ENCODE measurements at places on chromosomes 1 and 21. TPM values are rescaled to one million over a fixed set of nuclear protein-coding genes. Genes with fewer than 3 reads are reported as not detected.

DNA sequence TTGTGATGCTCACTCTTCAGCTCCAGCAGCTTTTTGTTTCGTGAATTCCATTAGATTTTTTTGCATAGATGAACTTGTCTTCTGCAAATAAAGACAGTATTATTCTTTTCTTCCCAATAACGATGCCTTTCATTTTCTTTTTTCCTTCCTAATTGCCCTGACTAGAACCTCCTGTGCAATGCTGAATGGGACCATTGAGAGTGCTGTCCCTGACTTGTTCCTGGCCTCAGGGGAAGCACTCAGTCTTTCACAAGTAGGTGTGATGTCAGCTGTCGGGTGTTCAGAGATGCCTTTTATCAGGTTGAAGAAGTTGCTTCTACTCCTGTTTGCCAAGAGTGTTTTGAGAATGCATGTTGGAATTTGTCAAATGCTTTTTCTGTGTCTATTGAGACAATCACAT lies 64.3 kb upstream of the ADARB1 start:
- DNase-seq, result no peak

- DNase-seq, result no peak
These were observed 13.4 kb upstream of the HMCN1 start for GRCh38 chr1:185720633-185721272.

DNA sequence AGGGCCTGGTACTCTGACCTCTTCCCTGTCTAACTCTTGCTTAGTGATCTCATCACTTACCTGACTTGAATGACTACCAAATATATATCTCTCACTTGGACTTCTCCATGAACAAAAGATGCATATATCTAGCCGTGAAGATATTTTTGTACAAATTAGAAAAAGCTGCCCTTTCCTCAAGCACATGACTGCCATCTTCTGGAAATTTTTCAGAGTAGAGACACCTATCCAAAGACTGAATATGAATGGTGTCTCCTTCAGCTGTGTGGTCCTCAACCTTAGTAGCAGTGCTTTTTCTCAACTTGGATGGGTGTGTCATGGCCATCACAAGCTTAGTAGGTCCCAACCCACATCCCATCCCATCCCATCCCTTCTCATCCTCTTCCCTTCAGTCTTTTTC lies 142.3 kb downstream of the DNM3 start:
- no peak for DNase-seq

- no peak for DNase-seq
These were observed 10.4 kb upstream of the TLR5 start for GRCh38 chr1:223153177-223154119.

DNA sequence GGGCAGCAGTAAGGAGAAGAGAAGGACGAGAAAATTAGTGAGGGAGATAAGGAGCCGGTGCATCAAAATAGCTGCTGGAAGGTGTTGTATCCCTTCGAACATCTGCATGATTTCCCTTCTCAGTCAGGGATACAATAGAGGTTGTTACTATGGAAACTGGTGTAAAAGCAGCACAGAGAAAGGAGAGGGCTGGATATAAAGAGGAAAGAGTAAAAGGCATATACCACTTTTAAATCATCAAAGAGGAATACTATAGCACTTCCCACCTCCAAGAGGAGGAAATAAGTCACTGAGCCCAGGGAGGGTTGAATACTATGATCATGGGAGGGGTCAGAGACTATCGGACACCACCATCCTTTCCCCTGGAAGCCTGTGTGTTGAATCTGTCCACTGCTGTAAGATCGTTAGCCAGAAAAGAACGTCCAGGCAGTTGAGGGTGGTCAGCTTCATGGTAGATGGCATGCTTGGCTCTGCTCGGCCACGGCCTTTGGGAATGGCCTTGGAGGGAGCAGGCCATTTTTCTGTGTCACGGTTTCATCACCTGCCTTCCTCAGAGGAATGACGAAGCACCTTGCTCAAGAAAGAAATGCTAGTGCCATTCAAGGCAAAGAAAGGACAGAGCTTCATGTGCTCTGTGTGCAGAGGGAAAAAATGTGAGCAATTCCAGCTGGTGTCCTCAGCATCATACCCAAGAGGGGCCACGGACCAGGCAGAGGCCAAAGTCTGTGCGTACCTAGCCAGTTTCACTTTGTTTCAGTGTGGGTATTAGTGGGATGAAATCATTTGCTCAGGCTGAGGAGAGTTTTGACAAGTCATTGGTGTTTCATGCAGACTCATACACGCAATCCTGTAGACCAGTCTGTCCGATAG lies 64.2 kb downstream of the IRF2BP2 start:
- DNase-seq, result no peak

DNA sequence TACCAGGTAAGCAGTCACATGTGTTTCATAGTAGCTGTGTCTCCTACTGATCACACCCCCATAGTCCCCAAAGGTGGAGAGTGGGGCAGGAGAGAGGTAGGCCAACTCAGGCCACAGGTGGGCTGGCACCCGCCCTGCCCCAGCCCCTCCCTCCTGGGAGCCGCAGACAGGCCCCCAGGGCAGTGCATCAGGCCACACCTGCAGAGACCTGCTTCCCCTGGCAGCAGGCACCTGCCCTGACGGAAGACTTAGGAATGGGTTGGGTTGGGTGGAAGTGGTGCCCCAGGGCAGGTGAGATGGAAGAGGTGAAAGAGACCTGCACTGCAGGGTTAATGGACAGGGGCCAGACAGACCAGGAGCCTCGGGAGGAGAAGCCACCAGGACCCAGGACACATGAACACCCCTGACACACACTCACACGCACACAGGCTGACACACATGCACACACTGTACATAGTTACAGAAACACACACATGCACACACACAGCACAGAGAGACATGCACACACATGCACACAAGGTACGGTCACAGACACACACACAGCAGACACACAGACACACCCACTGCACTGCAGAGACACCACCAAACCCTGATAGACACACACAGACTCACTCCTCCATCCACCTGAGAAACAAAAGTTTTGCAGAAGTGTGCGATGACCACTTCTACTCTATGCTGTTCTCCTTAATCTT lies 1.7 kb upstream of the COL18A1 start:
- DNase-seq, result no peak

- no peak for DNase-seq
These were observed at the start of gene KRTAP12-4 for GRCh38 chr21:44654576-44655175. KRTAP12-4 (minus strand) TSS chr21:44654659; CDS start chr21:44654614, 45 bp downstream.

DNA sequence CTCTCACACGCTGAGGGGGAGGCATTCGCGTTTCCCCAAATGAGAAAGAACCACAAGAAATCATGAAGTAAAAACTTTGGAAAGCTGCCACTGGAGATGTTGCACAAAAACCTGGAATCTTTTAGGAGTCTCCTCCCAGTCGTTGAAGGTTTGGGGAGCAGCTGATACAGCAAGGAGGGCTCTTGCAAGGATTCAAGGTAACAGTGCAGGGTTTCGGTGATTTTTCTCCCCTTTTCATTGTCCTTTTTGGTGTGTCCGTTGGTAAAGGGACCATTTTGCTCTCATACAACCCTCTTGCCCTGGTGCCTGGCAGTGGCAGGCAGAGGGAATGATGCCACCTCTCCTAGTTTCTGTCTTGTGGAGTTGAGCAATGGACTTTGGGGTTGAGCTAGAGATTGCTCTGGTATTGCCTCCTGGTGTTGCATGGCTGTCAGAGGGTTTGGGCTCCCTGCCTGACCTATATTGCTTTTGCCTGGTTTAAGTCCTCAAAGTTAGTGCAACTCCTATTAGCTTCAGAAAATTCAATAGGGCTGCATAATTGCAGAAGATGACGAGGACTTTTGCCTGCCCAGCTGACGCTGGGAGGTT lies 872 bp downstream of the BRINP2 start:
- DNase-seq, result no peak

DNA sequence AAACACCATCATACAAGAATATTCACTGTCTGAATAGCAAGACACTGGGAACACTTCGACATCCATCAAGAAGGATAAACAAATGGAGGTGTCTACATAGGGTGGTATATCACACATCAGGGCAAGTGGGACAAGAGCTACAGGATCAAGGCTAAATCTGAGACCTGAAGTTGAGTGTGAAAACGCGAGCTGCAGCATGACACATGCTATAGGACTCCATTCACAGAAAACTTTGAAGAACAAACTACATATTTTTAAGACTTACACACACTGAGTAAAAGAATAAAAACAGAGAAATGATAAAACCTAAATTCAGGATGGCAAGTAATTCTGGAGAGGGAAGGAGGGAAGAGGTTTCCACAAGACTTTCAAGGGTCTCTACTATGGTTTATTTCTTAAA lies 2.1 kb downstream of the TTC39A start:
- DNase-seq, result no peak

DNA sequence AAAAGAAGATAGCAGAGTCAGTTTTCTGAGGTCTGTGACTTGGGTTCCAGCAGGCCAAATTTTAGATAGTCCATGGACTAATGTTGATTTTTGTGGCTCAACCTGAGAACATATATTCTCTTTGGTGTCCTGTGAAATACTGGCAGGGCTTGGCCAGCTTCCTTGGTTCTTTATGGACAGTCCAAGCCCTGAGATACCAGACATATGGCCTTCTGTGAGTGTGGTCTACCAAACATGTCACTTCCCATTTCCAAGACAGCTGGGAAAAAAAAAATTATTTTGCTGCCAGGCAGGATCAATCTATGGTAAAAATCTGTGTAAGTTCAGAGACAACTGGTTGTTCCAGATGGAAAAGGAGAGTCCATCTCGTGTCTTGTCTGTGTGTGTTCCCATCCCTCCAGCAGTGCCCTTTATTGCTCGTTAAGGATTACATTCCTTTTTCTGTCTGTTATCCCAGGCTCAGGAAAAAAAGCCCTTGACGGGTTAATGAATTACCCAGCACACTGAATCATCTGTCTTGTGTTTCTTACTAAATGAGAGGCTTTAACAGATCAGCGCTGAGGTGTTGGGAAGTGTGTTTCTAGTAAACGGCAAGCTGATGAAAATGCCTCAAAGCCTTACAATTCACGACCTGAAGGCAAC lies 33.4 kb upstream of the XPR1 start:
- no peak for DNase-seq

GRCh38 chr1:199394856-199395255 lies 632.7 kb upstream of the NR5A2 start:
- DNase-seq, result no peak

DNA sequence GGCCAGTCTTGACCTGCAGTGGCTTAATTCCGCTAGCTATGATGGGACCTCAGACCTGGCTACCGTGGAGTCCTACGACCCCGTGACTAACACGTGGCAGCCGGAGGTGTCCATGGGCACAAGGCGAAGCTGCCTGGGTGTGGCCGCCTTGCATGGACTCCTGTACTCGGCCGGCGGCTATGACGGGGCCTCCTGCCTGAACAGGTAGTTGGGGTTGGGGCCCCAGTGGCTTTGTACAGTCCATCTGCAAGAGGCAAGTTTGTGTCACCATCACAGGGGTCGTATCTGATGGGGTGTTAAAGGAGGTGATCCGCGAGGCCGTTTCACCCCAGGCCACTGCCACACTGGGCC lies 2.9 kb downstream of the KLHL17 start:
- DNase-seq, result no peak

DNA sequence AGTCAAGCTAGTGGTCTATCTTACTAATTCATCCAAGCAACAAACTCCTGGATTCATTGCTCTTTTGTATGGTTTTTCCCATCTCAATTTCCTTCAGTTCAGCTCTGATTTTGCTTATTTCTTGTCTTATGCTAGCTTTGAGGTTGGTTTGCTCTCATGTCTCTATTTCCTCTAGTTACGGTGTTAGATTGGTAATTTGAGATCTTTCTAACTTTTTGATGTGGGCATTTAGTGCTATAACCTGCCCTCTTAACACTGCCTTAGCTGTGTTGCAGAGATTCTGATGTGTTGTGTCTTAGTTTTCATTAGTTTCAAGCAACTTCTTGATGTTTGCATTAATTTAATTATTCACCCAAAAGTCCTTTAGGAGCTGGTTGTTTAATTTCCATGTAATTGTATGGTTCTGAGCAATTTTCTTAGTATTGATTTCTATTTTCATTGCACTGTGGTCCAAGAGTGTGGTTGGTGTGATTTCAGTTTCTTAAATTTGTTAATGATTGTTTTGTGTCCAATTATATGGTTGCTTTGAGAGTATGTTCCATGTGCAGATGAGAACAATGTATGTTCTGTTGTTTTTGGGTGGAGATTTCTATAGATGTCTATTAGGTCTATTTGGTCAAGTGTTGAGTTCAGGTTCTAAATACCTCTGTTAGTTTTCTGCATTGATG lies 154.6 kb downstream of the PLPPR5 start:
- DNase-seq, result no peak

GRCh38 chr1:91891454-91891853 lies 5.5 kb upstream of the TGFBR3 start:
- no peak for DNase-seq

- DNase-seq, result no peak
These were observed 306.5 kb downstream of the HHIPL2 start for GRCh38 chr1:222241410-222241809.

GRCh38 chr1:198848649-198849048 lies 209.8 kb downstream of the PTPRC start:
- no peak for DNase-seq

DNA sequence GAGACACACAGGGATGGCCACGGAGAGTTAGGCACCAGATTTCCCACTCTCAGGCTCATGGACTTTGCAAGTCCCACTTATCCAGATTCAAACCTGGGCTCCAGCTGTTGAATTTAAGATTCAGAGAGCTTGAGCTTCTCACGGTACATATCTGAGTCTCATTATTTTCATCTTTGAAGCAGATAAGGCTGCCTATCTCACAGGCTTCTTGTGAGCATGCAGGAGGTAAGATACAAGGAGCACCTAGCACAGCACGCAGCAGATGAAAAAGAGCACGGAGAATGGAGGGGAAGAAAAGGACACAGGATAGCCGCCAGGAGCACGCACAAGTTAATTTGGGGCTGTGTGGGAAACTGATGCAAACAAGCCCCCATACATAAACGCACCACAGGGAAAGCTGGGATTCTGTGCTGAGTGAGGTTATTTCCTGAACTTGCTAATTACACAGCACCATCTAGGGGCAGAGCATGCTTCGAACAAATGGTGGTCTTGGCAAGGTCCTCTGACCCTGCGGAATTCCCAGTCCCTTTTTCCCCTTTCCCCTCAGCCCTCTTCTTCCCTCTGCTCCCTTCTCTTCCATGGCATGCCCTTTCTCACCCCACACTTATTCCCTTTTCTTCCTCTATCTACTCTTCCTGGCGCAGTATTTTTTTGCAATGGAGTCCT lies 134.7 kb upstream of the VANGL1 start:
- DNase-seq, result peak; percentile 60

The SLAMF1 gene
- not detected for total RNA-seq

The SYT6 gene
- total RNA-seq, result 41.6 TPM

The TCHHL1 gene
- total RNA-seq, result not detected

The KLHDC8A gene
- total RNA-seq, result 5.0 TPM

The PRR9 gene
- total RNA-seq, result not detected

The DIO1 gene
- 0.41 TPM for total RNA-seq

The GPR25 gene
- total RNA-seq, result not detected
